ENCODE measurements at places on chromosomes 4 and X. TPM values are rescaled to one million over a fixed set of nuclear protein-coding genes. Genes with fewer than 3 reads are reported as not detected.

TCEAL2 gene
- 41.4 TPM for total RNA-seq

EDA2R gene
- total RNA-seq: 8.4 TPM

CFAP299 gene
- 0.97 TPM for total RNA-seq

ZNF518B gene
- 31.1 TPM for total RNA-seq

GRIA2 gene
- total RNA-seq: not detected

PLA2G12A gene
- total RNA-seq: 39.2 TPM

ARHGAP36 gene
- total RNA-seq: not detected

TEC gene
- total RNA-seq: 0.84 TPM

- H3K4me3 ChIP-seq: no peak overlapping the region
- no peaks in the 10 kb centered on the region for H3K36me3 ChIP-seq
- no peak overlapping the region for H3K27ac ChIP-seq
- no peaks in the 10 kb centered on the region for H3K4me1 ChIP-seq
- H3K27me3 ChIP-seq: no peaks in the 10 kb centered on the region
- no peak for DNase-seq
These were observed 496.3 kb downstream of the STPG2 start for GRCh38 chr4:97646997-97647396.

DNA sequence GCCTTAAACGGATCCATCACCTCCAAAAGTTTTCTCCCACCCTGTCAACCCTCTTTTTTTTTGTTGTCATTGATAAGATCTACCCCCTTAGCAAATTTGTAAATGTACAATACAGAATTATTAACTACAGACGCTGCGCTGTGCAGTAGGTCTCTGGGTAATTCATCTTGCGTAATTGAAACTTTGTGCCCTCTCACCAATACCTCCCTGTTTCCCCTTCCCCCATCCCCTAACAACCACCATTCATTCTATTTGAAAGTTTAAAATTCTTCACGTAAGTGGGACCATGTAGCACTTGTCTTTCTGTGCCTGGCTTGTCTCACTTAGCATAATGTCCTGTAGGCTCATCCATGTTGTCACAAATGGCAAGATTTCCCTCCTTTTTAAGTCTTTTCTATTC, 45.8 kb upstream of the CLDN34 start:
- DNase-seq: no peak
- no peaks in the 10 kb centered on the region for H3K36me3 ChIP-seq
- H3K27me3 ChIP-seq: no peaks in the 10 kb centered on the region
- no peaks in the 10 kb centered on the region for H3K4me1 ChIP-seq
- no peak overlapping the region for H3K4me3 ChIP-seq
- H3K27ac ChIP-seq: no peak overlapping the region

- peak; percentile 39 for DNase-seq
- no peaks in the 10 kb centered on the region for H3K36me3 ChIP-seq
- no peak overlapping the region for H3K4me3 ChIP-seq
These were observed 1.0 kb upstream of the GABRG1 start for GRCh38 chr4:46124773-46125413.

DNA sequence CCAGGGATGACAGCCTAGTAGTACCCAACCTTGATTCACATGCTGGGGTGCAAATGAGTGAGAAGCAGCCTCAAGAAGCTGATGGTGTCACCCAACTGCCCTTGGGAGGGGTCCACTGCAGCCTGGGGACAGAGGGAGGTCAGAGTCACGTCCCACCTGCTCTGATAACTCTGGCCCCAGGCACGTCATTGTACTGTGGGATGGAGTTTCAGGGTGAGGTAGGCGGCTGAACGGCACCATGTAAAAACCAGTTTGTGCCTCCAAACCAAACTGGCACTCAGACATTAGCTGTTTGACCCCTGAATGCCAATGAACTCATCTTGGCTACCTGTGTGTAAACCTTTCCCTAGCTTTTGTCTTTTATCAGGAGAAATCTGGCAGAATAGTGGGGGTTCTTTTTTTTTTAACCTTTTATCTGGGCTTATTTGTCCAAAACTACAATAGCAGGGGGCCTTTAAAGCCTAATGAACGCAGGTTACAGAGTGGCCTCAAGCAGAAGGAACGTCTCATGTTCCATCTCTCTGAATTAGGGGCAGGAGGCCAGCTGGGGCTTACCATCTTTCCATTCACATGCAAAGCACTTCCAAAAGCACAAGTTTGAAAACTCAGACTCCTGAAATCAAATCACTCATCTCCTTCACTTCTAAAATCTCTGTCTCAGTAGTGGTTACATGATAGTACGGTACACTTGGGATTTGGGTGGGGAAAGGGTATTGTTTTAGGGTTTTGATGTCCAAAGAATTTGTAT, 89.4 kb downstream of the IRF2 start:
- peaks cover 10% of the 10 kb centered on the region for H3K4me1 ChIP-seq
- DNase-seq: no peak
- no peaks in the 10 kb centered on the region for H3K27me3 ChIP-seq
- no peak overlapping the region for H3K27ac ChIP-seq
- H3K4me3 ChIP-seq: no peak overlapping the region
- no peaks in the 10 kb centered on the region for H3K36me3 ChIP-seq

GRCh38 chr4:48031802-48032525, 15.4 kb downstream of the NIPAL1 start:
- no peaks in the 10 kb centered on the region for H3K4me1 ChIP-seq
- no peaks in the 10 kb centered on the region for H3K27me3 ChIP-seq
- no peak overlapping the region for H3K4me3 ChIP-seq
- no peak for DNase-seq
- H3K36me3 ChIP-seq: no peaks in the 10 kb centered on the region

DNA sequence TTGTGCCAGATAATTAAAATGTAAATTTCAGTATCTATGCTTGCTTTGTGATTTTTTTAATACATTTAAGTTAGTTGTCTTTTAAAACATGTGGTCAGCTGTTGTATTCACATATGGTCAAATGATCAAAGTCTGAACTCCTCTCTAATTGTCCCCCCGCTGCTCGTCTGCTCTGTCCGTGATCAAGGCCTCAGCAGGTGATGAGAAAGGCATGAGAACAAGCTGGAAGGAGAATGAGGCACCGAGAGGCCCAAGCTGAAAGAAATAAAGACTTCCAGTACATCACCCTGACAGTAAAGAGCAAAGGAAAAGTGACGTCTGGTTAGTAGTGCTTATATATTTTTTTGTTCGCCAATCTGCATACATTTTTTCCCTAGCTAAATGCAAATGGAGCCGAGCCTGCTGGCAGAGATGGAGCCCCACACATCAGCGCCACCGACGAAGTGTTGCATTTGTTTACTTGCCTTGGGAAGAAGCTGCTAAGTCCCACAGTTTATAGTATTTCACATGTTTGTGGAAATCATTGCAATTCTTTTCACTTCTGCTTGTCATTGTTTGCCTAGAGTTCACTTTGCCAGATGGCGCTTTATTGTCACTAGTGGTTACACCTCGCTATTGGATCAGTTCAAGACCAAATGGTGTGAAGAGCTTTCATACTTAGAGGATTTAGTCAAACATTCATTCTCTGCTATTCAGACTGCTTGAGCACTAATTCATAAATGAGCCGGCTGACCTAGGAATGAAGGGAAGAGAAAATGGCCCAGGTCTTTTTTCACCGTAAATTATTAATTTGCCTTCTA, 181.5 kb downstream of the ZIC3 start:
- DNase-seq: no peak
- no peaks in the 10 kb centered on the region for H3K36me3 ChIP-seq
- no peak overlapping the region for H3K27ac ChIP-seq
- no peaks in the 10 kb centered on the region for H3K4me1 ChIP-seq
- no peaks in the 10 kb centered on the region for H3K27me3 ChIP-seq
- no peak overlapping the region for H3K4me3 ChIP-seq

DNA sequence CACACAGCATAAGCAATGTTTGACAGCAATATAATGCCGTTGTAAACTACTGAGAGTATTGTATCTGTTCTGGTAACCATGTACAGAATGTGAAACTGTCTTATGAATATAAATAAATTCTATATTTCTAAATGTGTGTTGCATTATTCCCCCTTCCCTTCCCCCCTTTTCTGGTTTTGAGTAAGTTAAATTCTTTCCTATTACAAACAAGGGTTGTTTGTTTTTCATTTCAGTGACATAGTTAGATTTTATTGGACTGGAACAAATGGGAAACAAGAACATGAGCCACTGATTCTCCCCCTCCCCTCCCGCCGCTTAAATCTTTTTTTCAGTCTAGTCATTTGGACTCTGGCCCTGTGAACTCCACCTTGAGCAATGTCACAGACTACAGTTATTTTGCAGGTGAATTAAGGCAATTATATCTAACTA, 69.8 kb downstream of the GPAT3 start:
- H3K27me3 ChIP-seq: no peaks in the 10 kb centered on the region
- H3K36me3 ChIP-seq: no peaks in the 10 kb centered on the region
- no peak overlapping the region for H3K4me3 ChIP-seq
- no peak overlapping the region for H3K27ac ChIP-seq
- peaks cover 1% of the 10 kb centered on the region for H3K4me1 ChIP-seq
- DNase-seq: no peak

GRCh38 chr4:113899271-113900070, 80.0 kb downstream of the ARSJ start:
- no peaks in the 10 kb centered on the region for H3K27me3 ChIP-seq
- H3K4me1 ChIP-seq: no peaks in the 10 kb centered on the region
- DNase-seq: no peak
- H3K27ac ChIP-seq: no peak overlapping the region
- no peaks in the 10 kb centered on the region for H3K36me3 ChIP-seq

- H3K4me3 ChIP-seq: no peak overlapping the region
- H3K36me3 ChIP-seq: no peaks in the 10 kb centered on the region
- H3K27me3 ChIP-seq: no peaks in the 10 kb centered on the region
- DNase-seq: no peak
- H3K4me1 ChIP-seq: no peaks in the 10 kb centered on the region
- no peak overlapping the region for H3K27ac ChIP-seq
These were observed 23.8 kb downstream of the VSIG4 start for GRCh38 chrX:66015900-66016689.

GRCh38 chr4:150784939-150785338, 203.0 kb downstream of the MAB21L2 start:
- no peaks in the 10 kb centered on the region for H3K36me3 ChIP-seq
- H3K27ac ChIP-seq: no peak overlapping the region
- H3K27me3 ChIP-seq: no peaks in the 10 kb centered on the region
- H3K4me1 ChIP-seq: no peaks in the 10 kb centered on the region
- DNase-seq: no peak

DNA sequence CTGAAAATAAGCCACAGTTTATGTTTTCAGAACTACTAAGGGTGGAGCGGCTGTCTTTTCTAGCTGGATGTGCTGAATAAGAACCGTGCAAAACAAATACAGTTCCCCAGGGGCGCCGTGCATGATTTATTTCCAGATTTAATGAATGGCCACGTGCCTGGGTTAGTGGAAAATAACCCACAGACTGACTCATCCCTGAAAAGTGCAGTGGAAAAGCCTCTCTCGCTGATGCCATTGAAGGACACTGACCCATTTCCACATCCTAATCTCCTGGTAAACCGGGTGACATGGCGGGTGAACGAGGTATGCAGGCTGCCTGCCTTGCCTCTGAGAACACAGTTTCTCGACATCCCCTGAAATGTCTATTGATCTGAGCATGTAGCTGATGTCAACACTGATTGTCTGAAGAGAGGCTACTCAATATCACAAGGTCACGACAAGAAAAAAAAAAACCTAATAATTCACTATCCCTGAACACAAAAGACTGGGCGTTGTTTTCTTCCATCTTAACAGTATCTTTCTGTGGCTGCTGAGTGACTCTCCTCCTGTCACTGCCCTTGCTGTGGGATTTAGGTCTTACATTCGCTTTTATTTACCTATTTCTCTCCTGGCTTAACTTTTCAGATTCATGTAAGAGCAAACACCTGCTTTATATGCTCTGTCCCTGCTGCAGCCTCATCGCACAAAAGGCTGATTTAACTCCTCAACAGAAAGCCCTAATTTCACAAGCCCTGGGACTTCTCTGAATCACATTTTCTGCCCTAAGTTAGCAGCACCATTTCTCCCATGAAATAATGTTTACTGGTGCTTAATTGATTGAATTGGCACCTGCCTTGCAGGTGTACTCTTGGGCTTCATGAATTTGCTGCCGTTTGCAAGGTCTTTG, 76.9 kb upstream of the SCOC start:
- H3K36me3 ChIP-seq: no peaks in the 10 kb centered on the region
- no peak overlapping the region for H3K27ac ChIP-seq
- no peaks in the 10 kb centered on the region for H3K27me3 ChIP-seq
- peaks cover 6% of the 10 kb centered on the region for H3K4me1 ChIP-seq

GRCh38 chr4:157151711-157152110, 68.8 kb upstream of the GRIA2 start:
- no peaks in the 10 kb centered on the region for H3K4me1 ChIP-seq
- H3K36me3 ChIP-seq: no peaks in the 10 kb centered on the region
- H3K27ac ChIP-seq: no peak overlapping the region

DNA sequence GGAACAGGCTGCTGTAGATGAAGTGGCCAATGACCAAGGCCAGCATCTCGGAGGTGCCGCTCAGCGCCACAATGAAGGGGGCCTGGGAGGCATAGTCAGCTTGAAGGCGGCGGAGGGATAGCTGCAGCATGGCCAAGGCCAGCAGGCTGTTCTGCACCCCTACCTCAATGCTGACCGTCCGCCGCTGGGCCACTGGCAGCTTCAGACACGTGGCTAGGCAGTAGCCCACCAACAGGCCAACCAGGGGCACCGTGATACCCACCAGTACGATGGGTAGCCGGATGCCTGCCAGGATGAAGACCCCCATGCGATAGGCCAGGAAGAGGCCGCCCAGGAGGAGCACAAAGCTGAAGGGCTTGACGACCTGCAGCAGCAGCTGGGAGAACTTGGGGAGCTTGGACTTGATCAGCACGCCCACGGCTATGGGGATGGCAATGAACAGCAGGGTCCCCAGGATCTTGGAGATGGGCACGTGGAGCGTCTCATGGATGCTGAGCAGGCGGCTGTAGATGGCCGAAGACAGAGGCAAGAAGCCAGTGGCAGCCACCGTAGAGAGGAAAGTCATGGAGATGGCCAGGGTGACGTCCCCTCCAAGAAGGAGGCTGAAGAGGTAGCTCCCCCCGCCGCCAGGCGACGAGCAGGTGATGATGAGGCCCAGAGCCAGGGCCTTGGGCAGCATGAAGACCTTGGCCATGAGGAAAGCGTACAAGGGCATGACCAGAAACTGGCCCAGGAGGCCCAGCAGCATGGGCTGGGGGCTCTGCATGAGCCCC, 1.3 kb upstream of the UBL4A start:
- peak; percentile 35 for DNase-seq
- no peaks in the 10 kb centered on the region for H3K36me3 ChIP-seq
- no peak overlapping the region for H3K27ac ChIP-seq
- H3K4me1 ChIP-seq: no peaks in the 10 kb centered on the region
- H3K27me3 ChIP-seq: no peaks in the 10 kb centered on the region

Measured in ovary (tissue), 10 donors.